ENCODE measurements at places on chromosomes 5 and 9.

- DNase-seq, result no peak
Measured at GRCh38 chr9:97374811-97375210, 37.1 kb upstream of the TDRD7 start.

GRCh38 chr9:94819161-94819687, 92.7 kb downstream of the AOPEP start:
- peak; percentile 26 for DNase-seq

GRCh38 chr5:109971968-109972367, 282.2 kb downstream of the MAN2A1 start:
- no peak for DNase-seq

- no peak for DNase-seq
Measured at GRCh38 chr5:53962306-53962705, 348.1 kb downstream of the ARL15 start.

GRCh38 chr5:135551593-135552447, 16.1 kb upstream of the NEUROG1 start:
- peak; percentile 64 for DNase-seq

DNA sequence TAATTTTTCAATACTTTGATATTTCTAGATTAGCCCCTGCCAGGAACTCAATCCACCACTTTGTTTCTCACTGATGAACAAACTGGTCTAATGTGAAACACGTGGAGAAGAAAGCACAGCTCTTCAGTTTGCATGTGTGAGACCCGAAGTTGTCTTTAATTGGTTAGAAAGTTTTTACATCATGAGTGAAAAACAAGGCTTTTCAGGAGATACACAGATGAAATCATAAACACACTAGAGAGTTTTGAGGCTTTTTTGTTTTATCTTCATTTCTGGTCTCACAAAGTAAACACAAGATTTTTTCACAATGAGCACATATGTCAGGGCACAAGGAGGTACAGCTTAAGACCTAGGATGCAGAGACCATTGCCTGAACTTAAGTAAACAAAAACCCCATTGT, 84.5 kb upstream of the MOCS2 start:
- no peak for DNase-seq

GRCh38 chr9:126061575-126061974, 265.1 kb upstream of the MVB12B start:
- no peak for DNase-seq

DNA sequence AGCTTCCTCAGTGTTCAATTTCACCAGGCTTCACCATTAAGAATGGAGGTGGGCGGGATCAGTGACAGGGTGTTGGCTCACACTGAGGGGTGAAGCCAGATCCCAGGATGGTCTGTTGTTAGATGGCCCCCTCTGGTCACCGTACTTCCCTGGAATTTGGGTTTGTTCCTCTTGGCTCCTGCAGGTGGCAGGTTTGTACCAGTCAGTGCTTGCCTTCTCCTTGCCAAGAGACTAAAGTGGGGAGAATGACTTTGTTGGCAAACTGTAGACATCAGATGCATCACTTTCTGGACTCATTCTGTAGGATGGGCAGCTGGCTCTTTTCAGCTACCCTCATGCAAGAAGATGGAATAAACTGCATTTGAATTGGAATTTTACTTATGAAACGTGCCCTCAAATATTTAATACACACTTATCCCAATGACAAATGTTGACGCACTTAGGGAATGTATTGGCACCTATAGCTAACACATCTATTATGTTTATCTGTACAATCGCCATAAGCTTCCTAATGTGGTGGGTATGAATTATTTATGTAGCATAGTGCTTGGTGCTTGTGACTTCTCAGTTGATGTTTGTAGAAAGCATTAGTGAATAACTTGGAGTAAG, 31.4 kb upstream of the ANKRD55 start:
- no peak for DNase-seq

DNA sequence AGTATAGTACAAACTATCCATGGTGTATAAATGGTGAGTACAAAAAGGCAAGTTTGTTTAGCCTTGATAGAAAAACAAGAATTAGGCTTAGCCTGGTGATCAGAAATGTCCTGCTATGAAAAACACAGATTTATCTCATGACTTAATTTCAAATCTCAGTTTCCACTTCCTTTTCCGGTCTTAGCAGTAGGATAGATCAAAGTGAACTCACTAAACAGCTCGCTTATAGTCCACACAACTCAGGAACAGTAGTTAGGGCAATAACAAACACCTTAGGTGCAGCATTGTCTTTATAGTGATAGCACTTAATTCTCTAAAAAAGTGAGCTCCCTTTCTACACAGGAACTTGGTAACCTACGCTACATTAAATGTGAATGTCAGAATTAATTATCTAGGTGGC, 11.4 kb downstream of the GOLGA1 start:
- DNase-seq, result no peak

DNA sequence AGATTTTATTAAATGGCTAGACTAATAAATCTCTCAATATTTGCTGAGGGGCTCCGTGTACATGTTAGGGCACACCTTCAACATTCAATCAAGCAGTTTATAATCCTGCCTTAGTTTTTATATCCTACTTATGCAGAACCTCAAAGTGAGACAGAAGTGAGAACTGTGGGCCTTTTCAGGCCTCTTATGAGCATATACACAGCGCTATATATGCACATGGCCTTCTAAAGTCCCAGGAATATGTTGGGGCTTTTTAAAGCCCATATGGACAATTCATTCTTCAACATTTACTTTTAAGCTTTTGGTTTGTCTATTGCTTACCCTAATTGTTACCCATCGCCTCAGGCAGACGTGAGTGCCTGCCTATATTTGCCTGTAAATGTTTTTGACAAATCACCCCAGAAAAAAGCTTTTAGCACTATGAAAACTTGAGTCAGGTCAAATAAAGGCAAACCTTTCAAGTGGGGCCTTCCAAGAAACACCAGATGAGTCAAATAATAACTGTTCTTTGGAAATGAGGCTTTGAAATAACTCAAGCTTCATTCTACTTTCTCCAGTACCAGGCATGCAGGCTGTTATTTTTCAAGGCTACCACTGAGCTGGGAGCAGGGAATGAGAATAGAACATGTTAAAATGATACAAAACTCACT, 58.2 kb downstream of the ESM1 start:
- DNase-seq, result no peak

- no peak for DNase-seq
Measured at GRCh38 chr5:60196385-60197113, 303.0 kb upstream of the PDE4D start.

GRCh38 chr9:19371942-19372341, 8.1 kb downstream of the RPS6 start:
- DNase-seq, result no peak

- DNase-seq, result no peak
Measured at GRCh38 chr5:171067540-171068130, 205.8 kb downstream of the RANBP17 start.

GRCh38 chr9:134570711-134571325, 70.8 kb upstream of the COL5A1 start:
- peak; percentile 2 for DNase-seq

GRCh38 chr5:33205727-33206410, 234.9 kb upstream of the TARS1 start:
- peak; percentile 27 for DNase-seq

- no peak for DNase-seq
Measured at GRCh38 chr5:44565902-44566301, 176.7 kb upstream of the FGF10 start.

- no peak for DNase-seq
Measured at GRCh38 chr5:64333886-64334285, 168.2 kb downstream of the RNF180 start.

- DNase-seq, result no peak
Measured at GRCh38 chr5:74576941-74577456, 63.5 kb downstream of the ENC1 start.

- DNase-seq, result no peak
Measured at GRCh38 chr9:136799079-136799853, 3.1 kb downstream of the CCDC183 start.

- DNase-seq, result no peak
Measured at GRCh38 chr5:170644501-170644900, 139.0 kb upstream of the GABRP start.

DNA sequence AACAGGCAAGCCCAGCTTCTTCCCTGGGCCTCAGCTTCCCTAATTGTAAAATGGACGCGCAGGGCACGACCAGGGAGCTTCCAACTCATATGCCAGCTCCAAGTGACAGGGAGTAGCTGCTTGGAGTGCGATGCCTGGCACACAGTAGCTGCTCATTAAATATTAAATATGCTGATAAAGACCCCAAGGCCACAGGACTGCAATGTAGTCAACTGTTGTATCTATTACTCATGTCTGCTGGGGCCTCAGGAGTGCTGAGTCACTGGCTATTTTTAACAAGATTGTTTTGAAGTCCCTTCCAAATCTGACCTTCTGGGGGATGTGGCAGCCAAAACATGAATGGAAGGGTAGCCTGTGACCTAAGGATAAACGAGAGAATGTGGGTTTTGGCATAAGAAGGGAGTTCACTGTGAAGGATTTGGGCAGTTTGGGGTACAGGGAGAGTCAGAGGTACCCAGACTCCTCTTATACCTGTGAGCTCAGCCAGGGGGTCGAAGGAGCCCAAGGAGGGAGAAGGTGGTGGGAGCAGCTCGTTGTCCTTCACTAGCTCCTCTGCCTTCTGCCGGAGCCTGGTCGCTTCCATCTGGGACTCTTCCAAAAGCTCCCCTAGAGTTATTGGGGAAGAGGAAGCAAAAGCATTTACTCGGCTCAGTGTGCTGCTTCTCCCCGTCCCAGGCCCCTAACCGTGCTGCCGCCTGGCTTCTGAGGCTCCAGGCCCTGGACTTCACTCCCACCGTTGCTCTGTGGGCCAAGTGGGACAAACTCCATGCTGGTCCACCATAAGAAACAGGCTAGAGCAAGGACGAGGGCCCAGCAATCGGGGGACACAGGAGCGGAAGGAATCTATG, 17.5 kb downstream of the TNIP1 start:
- no peak for DNase-seq

DNA sequence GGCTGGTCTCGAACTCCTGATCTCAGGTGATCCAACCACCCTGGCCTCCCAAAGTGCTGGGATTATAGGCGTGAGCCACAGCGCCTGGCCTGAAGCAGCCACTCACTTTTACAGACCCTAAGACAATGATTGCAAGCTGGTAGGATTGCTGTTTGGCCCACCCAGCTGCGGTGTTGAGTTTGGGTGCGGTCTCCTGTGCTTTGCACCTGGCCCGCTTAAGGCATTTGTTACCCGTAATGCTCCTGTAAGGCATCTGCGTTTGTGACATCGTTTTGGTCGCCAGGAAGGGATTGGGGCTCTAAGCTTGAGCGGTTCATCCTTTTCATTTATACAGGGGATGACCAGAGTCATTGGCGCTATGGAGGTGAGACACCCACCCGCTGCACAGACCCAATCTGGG, 1.5 kb downstream of the CA9 start:
- no peak for DNase-seq

- no peak for DNase-seq
Measured at GRCh38 chr5:126046846-126047571, 376.2 kb upstream of the GRAMD2B start.

DNA sequence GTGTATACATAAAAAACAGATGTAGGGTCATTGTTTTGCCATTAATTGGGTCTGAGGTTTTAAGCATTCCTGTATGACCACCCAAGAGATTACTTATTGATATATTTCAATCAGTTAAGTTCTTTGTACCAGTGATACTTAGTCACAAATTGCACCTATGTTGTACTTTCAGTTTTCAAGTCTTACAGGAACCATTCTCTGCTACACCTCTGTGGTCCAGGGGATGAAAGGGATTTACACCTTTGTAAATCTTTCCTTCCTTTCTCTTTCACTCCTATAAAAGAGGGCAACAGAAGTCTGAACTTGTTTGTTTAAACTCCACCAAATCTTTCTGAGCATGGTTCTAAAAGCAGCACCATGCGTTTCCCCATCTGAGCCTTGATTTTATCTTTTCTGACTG, 86.1 kb downstream of the DEPDC1B start:
- DNase-seq, result no peak

DNA sequence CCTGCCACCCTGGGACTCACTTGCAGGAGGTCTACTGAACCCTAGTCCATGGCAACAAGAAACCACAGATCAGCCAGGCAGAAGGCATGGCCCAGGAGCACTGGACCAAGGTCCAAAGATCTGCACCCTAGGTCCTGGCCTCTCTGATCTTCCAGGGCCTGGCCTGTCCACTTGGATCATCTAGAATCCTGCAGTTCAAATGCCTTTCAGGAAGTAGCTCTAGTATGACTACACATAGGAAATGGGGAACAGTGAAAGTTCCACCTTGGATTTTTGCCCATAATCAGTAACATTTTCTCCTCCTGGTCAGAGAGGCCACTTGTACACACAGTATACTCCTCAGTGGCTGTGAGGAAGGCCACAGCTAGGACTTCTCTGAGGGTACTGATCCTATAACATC, 11.5 kb downstream of the ANXA6 start:
- DNase-seq, result no peak

DNA sequence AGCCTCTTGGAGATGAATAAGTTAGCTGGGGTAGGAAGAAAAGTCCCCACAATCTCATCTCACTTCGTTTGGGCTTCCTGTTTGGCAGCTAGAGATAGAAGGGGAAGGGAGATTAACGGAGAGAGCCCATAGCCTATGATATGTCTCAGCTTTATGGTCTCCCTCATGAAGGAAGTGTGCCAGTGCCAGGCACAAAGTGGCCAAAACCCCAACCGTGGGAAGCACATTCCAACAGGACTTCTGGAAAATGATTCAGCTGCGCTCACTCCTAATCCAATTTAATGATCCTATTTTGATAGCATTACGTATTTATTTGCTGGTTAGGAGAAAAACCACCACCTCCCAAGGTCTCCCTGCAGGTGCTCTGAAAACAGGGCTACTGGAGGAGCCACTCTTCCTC, 303.1 kb upstream of the CLINT1 start:
- no peak for DNase-seq

DNA sequence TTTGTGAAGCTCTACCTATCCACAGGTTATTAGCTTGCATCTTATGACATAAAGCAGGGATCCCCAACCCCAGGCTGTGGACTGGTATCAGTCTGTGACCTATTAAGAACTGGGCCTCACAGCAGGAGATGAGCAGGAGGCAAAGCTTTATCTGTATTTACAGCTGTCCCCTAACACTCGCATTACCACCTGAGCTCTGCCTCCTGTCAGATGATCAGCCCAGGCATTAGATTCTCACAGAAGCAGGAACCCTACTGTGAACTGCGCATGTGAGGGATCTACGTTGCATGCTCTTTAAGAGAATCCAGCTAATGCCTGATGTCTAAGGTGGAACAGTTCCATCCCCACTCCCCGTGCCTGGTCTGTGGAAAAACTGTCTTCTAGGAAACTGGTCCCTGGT, 19.7 kb downstream of the FBXW11 start:
- DNase-seq, result no peak

- DNase-seq, result no peak
Measured at GRCh38 chr5:125138266-125138665, 391.8 kb upstream of the ZNF608 start.

Data from heart right ventricle (tissue), 16 donors.